ENCODE measurements at places on chromosomes 2 and 18. TPM values are rescaled to one million over a fixed set of nuclear protein-coding genes. Genes with fewer than 3 reads are reported as not detected.

The CFC1 gene
- 0.61 TPM for total RNA-seq

The NBEAL1 gene
- 47.8 TPM for total RNA-seq

The UGT1A9 gene
- not detected for total RNA-seq

The TMEM87B gene
- total RNA-seq, result 20.1 TPM

The C2orf66 gene
- 1.2 TPM for total RNA-seq

The PPP1R1C gene
- not detected for total RNA-seq

The CHMP1B gene
- total RNA-seq, result 56.4 TPM

The COL6A3 gene
- total RNA-seq, result 108 TPM

The MDH1 gene
- total RNA-seq, result 110 TPM

The AQP12B gene
- not detected for total RNA-seq

The PTPRN gene
- 4.4 TPM for total RNA-seq

The ARHGAP28 gene
- 10.0 TPM for total RNA-seq

The SLC19A3 gene
- 23.7 TPM for total RNA-seq

The SCRN3 gene
- 43.0 TPM for total RNA-seq

The FIGN gene
- 0.91 TPM for total RNA-seq

The FEV gene
- not detected for total RNA-seq

The HIBCH gene
- 17.9 TPM for total RNA-seq

The ZNF24 gene
- 32.7 TPM for total RNA-seq

The HES6 gene
- 15.8 TPM for total RNA-seq

The CNDP1 gene
- total RNA-seq, result not detected
